Fibroblast of skin of right quadriceps (primary cell): ENCODE measurements at places on chromosomes 7 and 10.
A peak's percentile ranks its signal among the peaks of the same experiment; 100 is the strongest.

- DNase-seq = peak; percentile 2
Observed at GRCh38 chr7:120941064-120941463, 9.5 kb upstream of the ING3 start.

DNA sequence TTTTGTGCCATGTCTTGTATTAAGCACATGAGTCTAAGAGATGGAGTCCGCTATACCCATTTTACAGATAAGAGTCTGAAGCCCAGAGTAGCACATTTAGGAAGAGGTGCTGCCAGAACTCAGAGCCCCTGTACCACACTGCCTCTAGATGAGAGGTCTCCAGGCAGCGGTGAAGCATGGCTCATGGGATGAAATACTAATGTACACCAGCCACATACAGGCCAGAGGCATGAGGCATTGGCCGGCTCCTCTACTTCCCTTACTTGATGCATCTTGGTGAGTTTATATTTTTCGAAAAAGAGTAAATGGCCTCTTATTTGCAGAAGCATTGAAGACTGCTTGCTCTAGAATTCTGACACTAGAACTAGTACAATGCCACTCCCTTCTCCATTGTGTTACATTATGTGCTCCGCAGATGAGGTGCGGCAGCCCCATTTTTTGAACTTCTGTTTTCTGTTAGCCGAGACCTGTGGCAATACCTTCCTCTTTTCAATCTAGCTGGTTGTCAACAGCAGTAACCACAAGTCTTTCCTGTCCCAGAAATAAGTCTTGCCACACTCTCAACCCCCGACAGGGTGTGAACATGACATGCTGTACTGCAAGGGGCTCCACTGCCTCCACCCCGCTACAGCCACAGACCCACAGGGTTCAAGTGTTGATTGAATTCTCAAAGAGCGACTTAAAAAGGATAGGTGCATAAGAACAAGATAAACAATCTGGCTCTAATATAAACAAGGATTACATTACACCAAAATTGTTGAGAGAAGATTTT lies 145.3 kb downstream of the CELF2 start:
- peak; percentile 21 for DNase-seq

DNA sequence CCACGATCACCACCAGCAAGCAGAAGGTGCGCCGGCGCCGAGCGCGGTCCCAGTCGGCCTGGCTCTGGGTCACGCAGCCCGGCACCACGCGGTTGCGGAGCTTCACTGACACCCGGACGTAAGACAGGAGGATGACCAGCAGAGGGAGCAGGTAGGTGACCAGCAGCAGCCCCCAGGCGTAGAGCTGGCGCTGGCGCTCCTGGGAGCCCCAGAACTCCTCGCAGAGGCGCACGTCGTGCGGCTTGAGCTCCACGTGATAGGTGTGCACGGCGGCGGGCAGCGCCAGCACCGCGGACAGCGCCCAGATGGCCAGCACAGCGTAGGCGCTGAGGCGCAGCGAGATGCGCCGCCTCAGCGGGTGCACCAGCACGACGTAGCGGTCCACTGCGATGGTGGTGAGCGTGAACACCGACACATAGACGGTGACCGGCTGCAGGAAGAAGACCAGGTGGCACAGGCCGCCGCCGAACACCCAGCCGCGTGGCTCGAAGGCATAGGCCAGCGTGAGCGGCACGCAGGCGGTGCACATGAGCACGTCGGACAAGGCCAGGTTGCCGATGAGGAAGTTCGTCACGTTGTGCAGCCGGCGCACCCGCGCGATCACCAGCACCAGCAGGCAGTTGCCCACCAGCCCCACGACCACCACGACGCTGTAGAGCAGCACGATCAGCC lies 920 bp downstream of the PRLHR start:
- DNase-seq = peak; percentile 51

DNA sequence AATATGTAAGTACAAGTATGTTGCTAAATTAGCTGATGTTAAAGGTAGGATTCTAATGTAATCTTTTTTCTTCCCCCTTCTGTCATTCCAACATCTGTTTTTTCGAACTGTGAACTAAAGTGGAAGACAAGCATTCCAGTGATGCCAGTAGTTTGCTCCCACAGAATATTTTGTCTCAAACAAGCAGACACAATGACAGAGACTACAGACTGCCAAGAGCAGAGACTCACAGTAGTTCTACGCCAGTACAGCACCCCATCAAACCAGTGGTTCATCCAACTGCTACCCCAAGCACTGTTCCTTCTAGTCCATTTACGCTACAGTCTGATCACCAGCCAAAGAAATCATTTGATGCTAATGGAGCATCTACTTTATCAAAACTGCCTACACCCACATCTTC lies 62.7 kb downstream of the WAC start:
- DNase-seq = peak; percentile 28

- DNase-seq = no peak
Observed at GRCh38 chr10:133264461-133264860, 12.2 kb downstream of the ADAM8 start.

DNA sequence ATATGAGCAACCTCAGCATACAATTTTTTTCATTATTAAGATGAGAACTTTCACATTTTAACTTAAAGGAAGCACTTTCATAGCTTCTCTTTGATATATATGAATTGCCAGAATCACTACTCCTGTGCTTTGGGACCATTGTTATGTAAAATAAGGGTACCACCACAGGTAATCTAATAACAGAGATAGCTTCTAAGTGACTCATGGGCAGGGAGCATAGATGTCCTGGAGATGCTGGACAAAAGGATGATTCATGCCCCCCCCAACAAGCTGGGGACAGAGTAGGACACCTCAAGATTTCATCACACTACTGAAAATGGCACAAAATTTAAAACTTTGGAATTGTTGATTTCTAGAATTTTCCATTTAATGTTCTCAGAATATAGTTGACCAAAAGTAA lies 641.1 kb downstream of the PCDH15 start:
- no peak for DNase-seq

DNA sequence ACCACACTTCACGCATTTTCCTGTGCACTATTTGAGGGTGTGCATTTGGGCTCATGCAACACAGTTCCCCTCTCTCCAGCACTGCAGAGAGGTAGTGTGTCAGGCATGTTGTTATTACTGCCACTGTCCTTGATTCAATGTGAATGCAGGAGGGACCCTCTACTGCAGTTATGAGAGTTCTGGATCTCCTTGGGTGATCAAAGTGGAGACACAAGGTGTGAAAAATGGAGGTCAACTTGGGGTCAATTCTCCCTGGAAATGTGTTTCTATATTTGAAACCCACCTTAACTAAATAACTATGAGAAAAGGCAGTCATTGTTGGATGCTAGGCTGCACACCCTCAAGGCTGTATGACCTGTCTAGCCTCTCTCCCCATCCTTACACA lies 73.9 kb upstream of the FAM171A1 start:
- no peak for DNase-seq

- DNase-seq = no peak
Observed at GRCh38 chr10:122498521-122498920, 37.2 kb downstream of the HTRA1 start.

- no peak for DNase-seq
Observed at GRCh38 chr10:28359334-28359733, 56.5 kb upstream of the MPP7 start.

DNA sequence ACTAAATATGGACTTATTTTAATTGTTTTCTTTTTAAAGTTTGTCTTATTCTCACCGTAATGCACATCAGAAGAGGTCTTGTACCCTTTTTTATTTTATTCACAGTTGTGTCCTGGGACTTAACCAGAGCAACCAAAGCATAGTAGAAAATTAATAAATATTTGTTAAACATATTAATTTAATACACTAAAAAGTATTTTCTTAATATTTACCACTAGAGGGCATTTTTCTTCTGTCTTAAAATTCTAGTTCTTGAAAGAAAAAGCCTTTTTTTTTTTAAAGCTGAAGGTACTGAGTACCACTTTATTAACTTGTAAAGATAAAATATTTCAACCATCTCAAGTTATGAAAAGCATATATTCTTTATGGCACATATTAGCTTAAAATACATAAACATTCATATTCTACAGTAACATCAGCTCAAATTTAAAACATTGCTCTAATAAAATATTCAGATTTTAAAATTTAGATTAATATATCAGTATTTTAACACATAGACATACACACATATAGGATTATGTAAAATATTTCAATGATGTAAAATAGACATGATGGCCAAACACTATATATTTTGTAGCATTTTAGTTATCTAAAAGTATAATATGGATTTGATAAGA lies 260.4 kb downstream of the SEMA3A start:
- no peak for DNase-seq

DNA sequence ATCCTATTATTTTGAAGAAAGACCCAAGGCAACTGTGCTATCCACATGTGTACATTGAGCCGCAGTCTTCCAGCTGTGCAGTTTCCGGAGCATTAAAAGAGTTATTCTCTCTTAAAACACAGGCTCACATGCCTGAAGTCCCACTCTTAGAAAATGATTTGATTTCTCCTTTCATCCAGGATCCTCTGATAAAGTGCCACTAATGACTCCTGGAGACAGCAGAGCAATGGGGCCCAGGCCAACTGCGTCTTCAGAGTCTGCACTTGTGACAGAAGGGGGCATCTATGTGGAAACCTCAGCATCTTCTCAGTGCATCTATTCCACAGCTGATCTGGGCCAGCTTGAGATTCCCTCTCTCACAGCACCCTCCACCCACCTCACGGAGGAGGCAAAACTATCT lies 482.1 kb upstream of the AKR1E2 start:
- peak; percentile 42 for DNase-seq

GRCh38 chr10:124450783-124451057 lies 885 bp upstream of the NKX1-2 start:
- DNase-seq = no peak

- no peak for DNase-seq
Observed at GRCh38 chr10:79188154-79188965, 119.6 kb downstream of the ZMIZ1 start.

DNA sequence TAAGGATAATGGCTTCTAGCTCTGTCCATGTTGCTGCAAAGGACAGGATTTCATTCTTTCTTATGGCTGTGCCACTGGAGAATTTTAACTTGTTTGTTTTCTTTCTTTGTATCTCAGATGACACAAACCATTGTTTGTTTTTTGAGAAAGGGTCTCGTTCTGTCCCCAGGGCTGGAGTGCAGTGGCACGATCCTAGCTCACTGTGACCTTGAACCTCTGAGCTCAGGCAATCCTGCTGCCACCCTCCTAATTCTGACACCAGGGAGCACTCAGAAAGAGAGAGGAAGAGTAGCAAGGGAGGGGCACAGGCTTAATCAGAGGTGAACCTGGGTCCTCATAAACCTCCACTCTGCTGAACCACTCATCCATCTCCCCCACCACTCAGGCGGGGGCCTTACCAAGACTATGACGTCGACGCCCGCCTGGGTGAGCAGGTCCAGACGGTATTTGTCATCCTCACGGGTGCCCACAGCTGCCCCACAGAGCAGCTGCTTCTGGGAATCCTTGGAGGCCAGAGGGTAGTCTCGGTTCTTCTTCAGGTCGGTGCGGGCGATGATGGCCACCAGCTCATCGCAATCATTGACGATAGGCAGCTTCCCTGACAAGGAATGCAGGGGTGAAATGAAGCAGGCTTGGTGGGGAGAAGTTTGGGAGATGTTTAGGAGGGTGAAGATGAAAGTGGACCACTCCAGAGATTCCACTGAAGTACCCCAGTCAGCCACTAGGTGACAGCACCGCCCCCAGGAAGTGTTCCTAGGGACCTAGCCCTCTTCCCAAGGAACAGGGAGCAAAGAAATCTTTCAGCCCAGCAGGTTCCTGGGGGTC lies 11.6 kb downstream of the IMPDH1 start:
- peak; percentile 31 for DNase-seq

GRCh38 chr7:127844165-127844564 lies 187.1 kb downstream of the LRRC4 start:
- no peak for DNase-seq

GRCh38 chr10:110947061-110947595 lies 27.7 kb downstream of the SHOC2 start:
- DNase-seq = peak; percentile 39

GRCh38 chr7:97027427-97028234 lies 3.0 kb upstream of the DLX5 start:
- DNase-seq = peak; percentile 83

DNA sequence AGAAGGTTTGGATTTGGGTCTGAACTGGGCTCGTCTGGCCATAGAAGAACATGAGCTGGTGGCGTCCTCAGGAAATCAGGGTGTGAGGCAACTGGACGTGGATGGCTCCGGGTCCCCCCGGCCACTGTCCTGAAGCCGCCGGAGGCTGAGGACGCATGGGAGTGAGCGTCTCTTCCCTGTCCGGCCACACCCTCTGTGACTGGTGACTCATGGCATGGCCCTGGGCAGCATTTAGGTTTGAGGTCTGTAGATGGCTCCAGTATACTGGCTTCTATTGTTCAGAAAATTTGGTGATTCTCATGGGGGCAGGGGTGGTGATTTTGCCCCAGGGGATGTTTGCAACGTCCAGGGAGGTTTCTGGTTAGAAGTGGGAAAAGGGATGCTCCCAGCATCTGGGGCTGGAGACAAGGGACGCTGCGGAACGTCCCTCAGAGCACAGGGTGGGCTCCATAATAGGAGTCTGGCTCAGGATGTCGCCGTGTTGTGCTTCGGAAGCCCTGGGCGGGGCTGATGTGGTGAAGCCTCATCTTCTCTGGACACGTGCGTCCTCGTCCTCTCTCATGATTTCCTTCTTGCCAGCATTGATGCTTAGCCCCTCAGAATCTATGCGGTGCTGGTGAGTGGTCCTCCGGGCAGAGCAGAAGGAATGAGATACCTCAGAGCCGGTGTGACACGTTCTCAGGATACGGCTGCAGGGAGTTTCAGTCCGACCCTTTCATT lies 49.9 kb downstream of the PITRM1 start:
- DNase-seq = no peak

DNA sequence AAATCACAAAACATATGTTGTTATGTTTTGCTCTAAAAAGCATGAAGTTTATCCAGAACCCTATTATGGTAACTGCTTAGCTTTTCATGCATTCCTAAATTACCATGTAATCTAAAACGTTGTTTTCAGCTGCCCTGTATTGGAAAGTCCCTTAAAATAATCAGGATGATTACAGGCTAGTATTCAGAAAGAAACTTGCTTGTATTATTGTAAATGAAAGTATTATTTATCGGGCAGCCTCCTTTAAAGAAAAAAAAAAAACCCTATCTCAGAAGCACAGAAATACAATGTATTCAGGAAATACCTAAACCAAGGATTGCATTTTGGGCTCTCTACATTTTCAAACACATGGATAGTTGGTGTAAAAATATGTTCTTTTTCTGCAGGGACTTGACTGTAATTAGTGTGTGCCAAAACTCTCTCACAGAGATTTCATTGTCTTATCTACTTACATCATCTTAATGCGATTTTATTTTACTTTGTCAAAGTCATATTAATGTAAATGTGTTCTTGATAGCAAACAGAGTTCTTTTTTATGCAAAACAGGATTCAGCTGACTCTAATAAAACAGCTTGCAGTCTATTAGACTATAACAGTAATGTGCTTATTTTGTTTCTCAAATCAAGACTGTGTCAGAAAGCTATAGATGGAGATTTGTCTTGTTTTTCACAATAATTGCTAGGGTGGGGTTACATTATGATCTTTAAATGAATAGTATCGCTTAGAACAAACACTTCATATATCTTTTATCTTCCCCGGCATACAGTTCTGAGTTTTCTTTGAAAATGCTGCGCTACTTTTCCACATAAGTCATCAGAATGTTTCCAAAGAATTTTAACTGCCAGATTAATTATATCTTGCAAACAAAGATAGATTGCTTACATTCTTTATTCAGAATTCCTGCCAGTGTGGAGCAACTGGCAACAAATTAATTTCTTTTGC lies 65.3 kb upstream of the ARID5B start:
- DNase-seq = peak; percentile 47

GRCh38 chr7:74365322-74366022 lies 76.3 kb downstream of the CLIP2 start:
- peak; percentile 57 for DNase-seq
